ENCODE measurements at places on chromosomes 11 and 22. TPM values are rescaled to one million over a fixed set of nuclear protein-coding genes. Genes with fewer than 3 reads are reported as not detected.

PKNOX2 gene
- 6.9 TPM for total RNA-seq

TRIM49 gene
- 0.23 TPM for total RNA-seq

GPR83 gene
- total RNA-seq, result 4.4 TPM

ALDH3B2 gene
- total RNA-seq, result not detected

LSP1 gene
- total RNA-seq, result 1.2 TPM

GGTLC2 gene
- not detected for total RNA-seq

NF2 gene
- total RNA-seq, result 50.5 TPM

ALG8 gene
- total RNA-seq, result 42.0 TPM

ANGPTL5 gene
- total RNA-seq, result 0.23 TPM

OR51B2 gene
- 0.46 TPM for total RNA-seq

PARVG gene
- 1.4 TPM for total RNA-seq

H19 gene
- 9.5 TPM for total RNA-seq

NPAS4 gene
- 1.6 TPM for total RNA-seq

TREH gene
- total RNA-seq, result not detected

RAB36 gene
- 7.4 TPM for total RNA-seq

CD3G gene
- not detected for total RNA-seq

ZNF280B gene
- 5.8 TPM for total RNA-seq

THAP7 gene
- total RNA-seq, result 18.2 TPM

C11orf52 gene
- 0.69 TPM for total RNA-seq

APOL2 gene
- 9.7 TPM for total RNA-seq

ALKBH3 gene
- 21.2 TPM for total RNA-seq

PGR gene
- total RNA-seq, result 0.46 TPM

HEPHL1 gene
- not detected for total RNA-seq

GSTT2B gene
- total RNA-seq, result 4.6 TPM

MMP1 gene
- not detected for total RNA-seq

SSH3 gene
- 4.6 TPM for total RNA-seq

LRRC56 gene
- 3.5 TPM for total RNA-seq

GGT1 gene
- total RNA-seq, result 1.8 TPM

SPECC1L gene
- total RNA-seq, result 51.2 TPM

DEFB131B gene
- total RNA-seq, result not detected

NRIP3 gene
- 49.1 TPM for total RNA-seq

FIBIN gene
- 32.8 TPM for total RNA-seq

UCP2 gene
- total RNA-seq, result 8.8 TPM

GLB1L2 gene
- 3.2 TPM for total RNA-seq

SLC37A2 gene
- total RNA-seq, result 2.1 TPM

CRELD2 gene
- 25.4 TPM for total RNA-seq

OR52I1 gene
- total RNA-seq, result not detected

APOBEC3H gene
- total RNA-seq, result not detected

CFAP300 gene
- total RNA-seq, result 6.7 TPM

TRPM5 gene
- total RNA-seq, result under 0.01 TPM

OR52H1 gene
- 0.69 TPM for total RNA-seq

BEST1 gene
- total RNA-seq, result 1.6 TPM

DSCAML1 gene
- total RNA-seq, result 8.1 TPM

SERHL2 gene
- total RNA-seq, result 4.4 TPM

Data from diencephalon (tissue), 1 donor.